ENCODE measurements at places on chromosomes 7 and 10. TPM values are rescaled to one million over a fixed set of nuclear protein-coding genes. Genes with fewer than 3 reads are reported as not detected.
A peak's percentile ranks its signal among the peaks of the same experiment; 100 is the strongest.

DNA sequence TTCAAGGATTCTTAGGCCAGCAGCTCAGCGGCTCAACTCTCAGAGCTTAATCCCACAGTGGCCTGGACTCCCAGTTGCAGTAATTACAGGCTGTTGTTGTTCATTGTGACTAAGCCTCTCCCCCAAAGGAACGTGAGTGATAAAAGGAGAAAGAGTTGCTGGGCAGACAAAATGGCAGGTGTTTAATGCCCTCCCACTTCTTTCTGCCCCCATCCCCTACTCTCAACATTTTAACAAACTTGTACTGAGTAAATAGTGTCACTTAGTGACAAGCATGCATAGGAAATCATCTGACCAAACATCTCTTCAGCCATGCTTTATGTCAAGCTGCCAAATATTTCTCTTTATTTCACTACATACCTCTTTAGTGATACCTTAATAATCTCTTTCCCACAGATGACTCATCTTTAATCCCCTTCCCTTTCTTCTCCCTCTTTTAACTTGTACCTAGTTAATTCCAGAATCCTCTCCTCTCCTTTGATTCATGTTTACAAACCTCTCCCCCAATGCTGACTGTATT, 12.4 kb upstream of the MTERF1 start:
- no peak overlapping the region for H3K4me3 ChIP-seq
- H3K27ac ChIP-seq = no peak overlapping the region
- H3K27me3 ChIP-seq = no peaks in the 10 kb centered on the region
- H3K4me1 ChIP-seq = peaks cover 20% of the 10 kb centered on the region
- no peaks in the 10 kb centered on the region for H3K36me3 ChIP-seq

DNA sequence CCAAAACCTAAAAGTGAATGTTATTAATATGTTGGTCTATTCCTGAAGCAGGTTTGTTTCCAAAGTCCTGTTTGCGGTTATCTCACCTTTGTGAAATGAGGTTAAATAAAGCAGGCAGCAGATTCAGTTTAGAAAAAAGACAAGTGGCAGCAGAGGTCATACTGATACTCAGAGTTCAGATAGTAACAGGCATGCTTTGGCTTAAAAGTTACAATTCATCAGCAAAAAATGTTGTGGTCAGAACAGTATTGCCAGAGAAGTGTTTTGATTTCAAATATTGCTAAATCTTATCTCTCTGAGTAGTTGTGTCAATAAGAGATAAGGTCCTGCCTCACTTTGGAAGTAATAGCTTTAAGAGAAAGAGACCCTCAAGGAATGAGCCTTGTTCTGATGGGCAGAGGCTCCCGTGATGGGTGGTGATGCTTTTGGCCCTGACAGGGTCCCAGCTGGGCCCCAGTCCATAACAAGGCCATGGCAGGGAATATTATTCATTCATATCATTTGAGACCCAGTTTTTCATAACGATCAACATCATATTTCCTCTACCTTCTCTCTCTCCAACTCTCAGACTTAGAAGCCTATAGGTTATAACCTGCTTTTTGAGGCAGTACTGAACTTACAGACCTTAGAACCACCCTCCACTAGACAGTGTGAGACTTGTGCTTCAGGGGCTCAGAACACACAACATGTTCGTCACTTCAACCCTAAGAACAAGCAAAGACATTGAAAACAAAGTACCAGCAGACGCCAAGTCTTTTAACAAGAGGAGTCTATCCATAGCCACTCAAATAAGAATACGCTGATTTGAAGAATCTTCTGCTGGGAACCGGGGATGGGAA, 58.5 kb upstream of the AHR start:
- no peak overlapping the region for H3K4me3 ChIP-seq
- no peak overlapping the region for H3K27ac ChIP-seq
- no peaks in the 10 kb centered on the region for H3K27me3 ChIP-seq
- no peak for DNase-seq

DNA sequence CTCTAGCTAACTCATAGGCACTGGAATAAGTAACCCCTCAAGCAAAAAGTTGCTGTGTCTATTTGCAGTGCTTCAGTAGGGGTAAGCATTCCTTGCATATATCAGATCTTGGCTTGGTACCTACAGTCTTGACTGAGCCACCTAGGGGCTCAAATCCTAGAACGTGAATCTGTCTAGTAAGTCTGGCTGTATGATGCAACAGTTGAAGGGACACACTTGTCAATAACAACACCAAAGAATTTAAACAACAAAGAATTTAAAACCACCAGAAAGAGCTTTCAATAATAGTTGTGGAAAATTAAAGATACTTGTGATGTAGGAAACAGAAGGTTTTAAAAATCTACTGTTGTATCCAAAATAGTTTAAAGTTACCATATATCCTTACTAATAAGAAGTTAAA, 65.4 kb downstream of the EBLN1 start:
- H3K4me1 ChIP-seq = no peaks in the 10 kb centered on the region
- DNase-seq = no peak
- no peaks in the 10 kb centered on the region for H3K36me3 ChIP-seq
- H3K27ac ChIP-seq = no peak overlapping the region

Gene TMEM270
- not detected for total RNA-seq

Gene SPDYE6
- total RNA-seq = not detected

- H3K4me3 ChIP-seq = no peak overlapping the region
- no peak for DNase-seq
- H3K27me3 ChIP-seq = no peaks in the 10 kb centered on the region
- H3K36me3 ChIP-seq = no peaks in the 10 kb centered on the region
- H3K4me1 ChIP-seq = no peaks in the 10 kb centered on the region
Measured at GRCh38 chr7:117955046-117955445, 81.8 kb upstream of the CTTNBP2 start.

- H3K27ac ChIP-seq = no peak overlapping the region
- no peaks in the 10 kb centered on the region for H3K4me1 ChIP-seq
- DNase-seq = no peak
- H3K4me3 ChIP-seq = no peak overlapping the region
- no peaks in the 10 kb centered on the region for H3K36me3 ChIP-seq
Measured at GRCh38 chr7:138970952-138971351, 10.2 kb downstream of the KIAA1549 start.

Gene IFIT5
- 19.6 TPM for total RNA-seq

GRCh38 chr10:17831896-17832295, 22.7 kb downstream of the MRC1 start:
- no peak overlapping the region for H3K27ac ChIP-seq
- no peaks in the 10 kb centered on the region for H3K4me1 ChIP-seq
- no peak for DNase-seq
- peaks cover 3% of the 10 kb centered on the region for H3K27me3 ChIP-seq
- H3K36me3 ChIP-seq = no peaks in the 10 kb centered on the region

- H3K27ac ChIP-seq = no peak overlapping the region
- no peak for DNase-seq
- H3K4me1 ChIP-seq = peaks cover 10% of the 10 kb centered on the region
Measured at GRCh38 chr10:48651293-48651692, 33.4 kb upstream of the WDFY4 start.

Gene ZCCHC24
- 118 TPM for total RNA-seq

Gene SPRN
- 0.71 TPM for total RNA-seq

- no peak overlapping the region for H3K27ac ChIP-seq
- DNase-seq = no peak
- H3K4me3 ChIP-seq = no peak overlapping the region
- no peaks in the 10 kb centered on the region for H3K27me3 ChIP-seq
- H3K36me3 ChIP-seq = no peaks in the 10 kb centered on the region
Measured at GRCh38 chr10:82813856-82814255, 938.9 kb downstream of the NRG3 start.

DNA sequence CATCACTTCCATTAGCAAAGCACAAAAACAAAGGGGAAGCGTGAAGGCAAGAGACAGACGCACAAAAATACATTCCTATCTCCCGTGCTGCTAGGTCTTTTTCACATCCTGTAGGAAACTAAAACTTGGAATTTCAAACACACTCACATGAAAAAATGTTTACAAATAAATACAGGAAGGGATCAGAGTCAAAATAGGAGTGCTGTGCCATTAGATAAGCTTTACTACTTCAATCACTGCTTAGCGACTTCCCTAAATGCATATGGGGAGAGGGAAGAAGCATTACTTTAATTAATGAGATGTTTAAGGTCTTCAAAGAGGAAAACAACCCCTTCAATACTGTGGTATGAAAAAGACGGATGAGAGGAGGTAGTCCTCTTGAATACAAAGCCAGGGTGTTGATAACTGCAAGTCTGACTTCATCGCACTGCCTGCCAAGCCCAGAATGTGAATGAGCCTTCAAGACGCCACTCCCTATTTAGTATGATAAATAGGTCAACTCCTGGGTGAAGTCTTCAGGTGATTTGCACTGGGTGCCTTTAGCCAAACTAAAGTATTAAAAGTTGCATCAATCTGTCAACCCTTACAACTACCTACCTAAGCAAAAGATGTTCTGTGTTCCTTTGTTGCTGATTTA, 13.9 kb downstream of the PARD3 start:
- no peaks in the 10 kb centered on the region for H3K36me3 ChIP-seq
- no peak overlapping the region for H3K4me3 ChIP-seq
- no peaks in the 10 kb centered on the region for H3K27me3 ChIP-seq
- DNase-seq = no peak
- peaks cover 32% of the 10 kb centered on the region for H3K4me1 ChIP-seq
- peak overlapping the region; percentile 27 for H3K27ac ChIP-seq

Gene MYL10
- not detected for total RNA-seq

DNA sequence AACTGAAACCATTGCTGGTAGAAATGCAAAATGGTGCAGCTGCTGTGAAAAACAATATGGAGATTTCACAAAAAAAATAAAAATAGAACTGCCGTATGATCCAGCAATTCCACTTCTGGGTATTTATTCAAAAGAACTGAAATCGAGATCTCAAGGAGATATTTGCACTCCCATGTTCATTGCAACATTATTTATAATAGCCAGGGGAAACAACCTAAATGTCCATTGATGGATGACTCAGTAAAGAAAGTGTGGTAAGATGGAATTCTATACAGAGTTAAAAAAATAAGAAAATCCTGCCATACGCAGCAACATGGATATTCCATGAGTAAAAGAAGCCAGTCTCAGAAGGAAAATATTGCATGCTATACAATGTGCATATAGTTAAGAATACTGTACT, 290.6 kb upstream of the GHITM start:
- H3K4me1 ChIP-seq = no peaks in the 10 kb centered on the region
- no peak overlapping the region for H3K4me3 ChIP-seq
- no peaks in the 10 kb centered on the region for H3K36me3 ChIP-seq
- H3K27ac ChIP-seq = no peak overlapping the region
- DNase-seq = no peak

Gene CXCL12
- total RNA-seq = 55.0 TPM

Gene CBLL1
- 67.3 TPM for total RNA-seq

DNA sequence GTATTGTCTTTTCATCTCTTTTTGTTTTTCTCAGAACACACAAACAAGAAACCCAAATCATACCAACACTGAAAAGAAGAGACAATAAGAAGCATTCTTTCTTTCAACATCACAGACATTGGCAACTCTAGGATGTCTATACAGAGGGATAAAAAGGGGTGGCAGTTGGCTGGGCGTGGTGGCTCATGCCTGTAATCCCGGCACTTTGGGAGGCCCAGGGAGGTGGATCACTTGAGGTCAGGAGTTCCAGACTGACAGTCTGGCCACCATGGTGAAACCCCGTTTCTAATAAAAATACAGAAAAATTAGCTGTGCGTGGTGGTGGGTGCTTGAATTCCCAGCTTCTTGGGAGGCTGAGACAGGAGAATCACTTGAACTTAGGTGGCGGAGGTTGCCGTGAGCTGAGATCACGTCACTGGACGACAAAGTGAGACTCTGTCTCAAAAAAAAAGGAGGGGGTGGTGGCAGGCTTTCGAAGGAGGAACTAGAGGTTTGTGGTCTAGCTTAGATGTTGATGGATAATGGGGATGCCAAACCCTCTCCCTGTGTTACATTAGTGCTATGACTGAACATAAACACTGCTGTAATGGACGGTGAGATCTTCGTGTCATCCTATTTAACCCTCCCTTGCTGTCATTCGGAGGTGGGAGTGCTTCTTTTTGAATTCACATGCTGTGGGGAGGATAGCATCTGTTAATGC, 9.4 kb downstream of the CNNM2 start:
- no peaks in the 10 kb centered on the region for H3K4me1 ChIP-seq

GRCh38 chr7:103924184-103924583, 65.3 kb downstream of the RELN start:
- no peaks in the 10 kb centered on the region for H3K27me3 ChIP-seq
- H3K27ac ChIP-seq = no peak overlapping the region
- no peaks in the 10 kb centered on the region for H3K36me3 ChIP-seq
- DNase-seq = no peak
- no peak overlapping the region for H3K4me3 ChIP-seq

Gene OPALIN
- not detected for total RNA-seq

DNA sequence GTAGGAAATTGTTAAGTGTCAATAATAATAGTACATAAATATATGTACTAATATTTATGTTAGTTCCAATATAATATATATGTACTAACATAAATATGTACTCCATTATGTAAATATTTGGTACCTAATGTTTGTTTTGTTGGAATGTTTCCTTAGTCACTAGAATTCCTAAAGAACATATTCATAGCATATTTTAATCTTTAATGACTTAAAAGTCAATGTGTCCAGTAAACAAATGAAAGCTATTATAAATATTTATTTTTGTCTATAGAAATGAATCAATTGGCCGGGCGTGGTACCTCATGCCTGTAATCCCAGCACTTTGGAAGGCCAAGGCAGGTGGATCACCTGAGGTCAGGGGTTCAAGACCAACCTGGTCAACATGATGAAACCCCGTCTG, 153.6 kb downstream of the GPR158 start:
- H3K27ac ChIP-seq = no peak overlapping the region
- no peaks in the 10 kb centered on the region for H3K27me3 ChIP-seq
- no peak overlapping the region for H3K4me3 ChIP-seq
- H3K4me1 ChIP-seq = no peaks in the 10 kb centered on the region

Gene LAMB1
- 236 TPM for total RNA-seq

Gene GIMAP5
- 48.2 TPM for total RNA-seq

- H3K36me3 ChIP-seq = peaks cover 4% of the 10 kb centered on the region
- H3K4me1 ChIP-seq = peaks cover 1% of the 10 kb centered on the region
- DNase-seq = no peak
- no peak overlapping the region for H3K27ac ChIP-seq
Measured at GRCh38 chr10:102003541-102003940, 52.4 kb downstream of the ARMH3 start.

DNA sequence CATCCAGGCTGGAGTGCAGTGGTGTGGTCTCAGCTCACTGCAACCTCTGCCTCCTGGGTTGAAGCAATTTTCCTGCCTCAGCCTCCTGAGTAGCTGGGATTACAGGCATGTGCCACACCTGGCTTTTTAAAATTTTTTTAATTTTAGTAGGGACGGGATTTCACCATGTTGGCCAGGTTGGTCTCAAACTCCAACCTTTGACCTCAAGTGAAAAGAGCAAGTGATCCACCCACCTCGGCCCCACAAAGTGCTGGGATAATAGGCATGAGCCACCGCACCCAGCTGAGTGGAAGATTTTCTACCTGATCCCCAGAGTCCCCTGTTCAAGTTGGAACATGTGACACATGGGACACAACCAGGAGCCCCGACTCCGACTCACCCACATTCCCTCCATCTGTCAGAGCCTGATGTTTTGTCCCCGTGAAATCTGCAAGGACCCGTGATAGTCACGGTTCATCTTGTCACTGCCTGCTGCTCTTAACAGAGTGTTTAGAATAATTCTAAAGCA, 104.5 kb downstream of the SMURF1 start:
- no peak overlapping the region for H3K4me3 ChIP-seq
- H3K36me3 ChIP-seq = peaks cover 55% of the 10 kb centered on the region
- peaks cover 29% of the 10 kb centered on the region for H3K4me1 ChIP-seq
- no peaks in the 10 kb centered on the region for H3K27me3 ChIP-seq
- no peak for DNase-seq

GRCh38 chr10:49609283-49610113, 612 bp upstream of the SLC18A3 start:
- H3K36me3 ChIP-seq = no peaks in the 10 kb centered on the region
- no peak overlapping the region for H3K27ac ChIP-seq
- H3K4me3 ChIP-seq = peak overlapping the region; percentile 9
- H3K27me3 ChIP-seq = peaks cover 99% of the 10 kb centered on the region
- peaks cover 5% of the 10 kb centered on the region for H3K4me1 ChIP-seq
- no peak for DNase-seq

Gene CRYGN
- under 0.01 TPM for total RNA-seq
